ENCODE measurements at places on chromosomes 12 and 14.

DNA sequence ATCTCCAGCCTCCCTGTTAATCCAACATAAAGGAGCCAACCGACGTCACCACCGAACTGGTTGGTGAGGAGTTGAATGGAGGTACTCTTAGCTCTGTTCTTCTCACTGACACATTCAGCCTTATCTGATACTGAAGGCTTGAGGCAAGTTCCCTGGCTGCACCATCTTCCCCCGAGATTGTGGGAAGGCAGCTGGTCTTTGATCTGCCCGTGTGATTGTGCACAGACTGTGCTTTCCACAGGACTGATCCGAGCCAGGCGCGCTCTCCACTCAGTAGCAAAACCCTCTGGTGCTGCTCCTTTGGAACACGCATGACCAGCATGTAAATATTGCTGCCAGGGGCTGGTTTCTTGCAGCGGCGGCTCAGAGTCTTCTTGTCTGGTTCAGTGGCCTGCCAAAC, 30.1 kb upstream of the DLK1 start:
- DNase-seq: no peak

DNA sequence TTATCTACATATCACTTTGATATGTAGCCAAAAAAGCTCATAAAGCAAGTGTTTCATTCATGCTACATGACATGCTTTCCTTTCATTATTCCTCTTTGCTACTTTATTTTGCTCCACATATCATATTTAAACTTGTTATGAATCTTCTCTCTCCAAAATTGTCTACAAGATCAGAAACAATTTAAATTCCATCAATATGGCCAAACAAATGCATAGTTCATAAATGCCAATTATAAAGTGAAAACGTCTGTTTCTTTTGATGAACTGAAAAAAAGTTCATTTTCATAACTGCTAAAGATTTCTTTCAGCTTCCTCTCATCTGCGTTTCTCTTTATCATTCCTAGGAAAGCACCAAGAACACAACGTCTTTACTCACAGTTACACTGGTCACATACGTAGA, 22.8 kb downstream of the USP44 start:
- DNase-seq: no peak

DNA sequence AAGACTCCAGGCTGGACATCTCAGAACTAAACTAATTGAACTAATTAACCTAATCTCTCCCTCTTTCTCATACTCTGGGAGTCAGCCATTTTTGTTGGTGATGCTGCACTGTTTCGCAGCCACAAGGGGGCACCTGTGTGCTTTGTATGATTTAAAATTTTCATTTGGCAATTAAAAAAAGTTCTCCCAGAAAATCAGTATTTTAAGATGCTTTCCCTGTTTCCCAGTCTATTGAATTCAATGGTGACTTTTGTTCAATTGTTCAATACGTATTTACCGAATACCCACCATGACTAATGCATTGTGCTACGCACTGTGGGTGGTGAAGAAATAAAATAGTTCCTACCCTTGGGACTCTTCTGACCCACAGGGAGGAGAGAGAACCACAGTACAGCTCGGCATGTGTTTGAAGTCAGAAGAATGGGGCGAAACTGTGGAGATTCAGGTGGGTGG, 63.7 kb downstream of the ZNF664 start:
- DNase-seq: peak; percentile 24

GRCh38 chr12:74941670-74942069, 268.0 kb downstream of the KCNC2 start:
- no peak for DNase-seq

GRCh38 chr14:63504648-63505047, 38.5 kb downstream of the PPP2R5E start:
- no peak for DNase-seq

GRCh38 chr14:93937519-93937918, 10.4 kb downstream of the FAM181A start:
- no peak for DNase-seq

- DNase-seq: no peak
Observed at GRCh38 chr12:52682938-52683574, 2.8 kb upstream of the KRT1 start.

DNA sequence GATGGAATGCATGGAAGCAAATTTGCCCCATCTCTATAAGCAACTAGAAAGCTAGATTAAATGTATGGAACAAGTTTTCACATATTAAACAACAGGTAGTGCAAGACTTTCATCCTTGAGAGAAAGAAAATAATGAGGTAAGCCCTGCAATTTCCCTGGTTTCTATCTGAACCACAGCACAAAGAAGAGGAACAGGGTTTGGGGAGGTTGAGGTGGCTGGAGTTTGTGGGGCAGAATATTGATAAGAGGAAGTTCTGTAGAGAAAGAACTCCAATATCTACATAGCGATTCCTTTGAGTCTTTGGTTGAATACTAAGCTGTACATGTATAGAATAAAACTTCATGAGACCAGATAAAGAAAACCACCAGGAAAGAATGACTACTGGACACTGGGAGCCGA, 96.3 kb upstream of the CCND2 start:
- DNase-seq: no peak

Measured in large intestine (tissue), 12 donors.